ENCODE measurements at places on chromosomes 2 and 18. TPM values are rescaled to one million over a fixed set of nuclear protein-coding genes. Genes with fewer than 3 reads are reported as not detected.

DNA sequence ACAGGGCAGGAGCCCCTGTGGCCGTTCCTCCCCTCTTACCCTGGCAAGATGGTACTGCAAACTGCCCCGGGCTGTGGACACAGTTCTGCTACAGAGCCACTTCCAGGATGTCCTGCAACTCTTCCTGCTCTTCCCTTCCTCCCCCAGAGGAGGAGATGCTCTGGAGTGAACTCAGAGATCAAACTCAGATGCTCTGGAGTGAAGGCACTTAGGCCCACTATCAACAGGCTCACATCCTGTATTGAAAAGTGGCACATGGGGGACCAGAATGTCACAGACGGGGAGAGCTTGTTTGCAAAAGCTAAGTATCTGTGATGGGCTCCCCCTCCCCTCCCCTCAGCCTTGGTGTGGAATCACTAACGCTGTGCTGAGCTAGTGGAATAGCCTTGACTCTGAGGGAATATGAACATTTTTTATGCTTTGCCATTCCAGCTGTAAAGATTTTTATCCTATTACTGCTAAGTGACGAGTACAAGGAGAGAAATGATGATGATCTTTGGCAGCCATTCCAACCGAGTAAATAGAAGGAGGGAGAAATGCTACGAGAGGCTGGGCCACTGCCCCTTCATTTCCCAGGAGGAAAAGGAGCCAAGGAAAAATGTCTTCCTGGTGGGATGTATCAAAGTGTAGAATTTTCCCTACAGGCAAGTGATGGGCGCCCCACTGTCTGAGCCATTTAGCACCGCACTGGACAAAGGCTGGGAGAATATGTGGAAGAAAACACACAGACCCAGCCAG, 152.6 kb downstream of the GALNT14 start:
- no peak for DNase-seq

DNA sequence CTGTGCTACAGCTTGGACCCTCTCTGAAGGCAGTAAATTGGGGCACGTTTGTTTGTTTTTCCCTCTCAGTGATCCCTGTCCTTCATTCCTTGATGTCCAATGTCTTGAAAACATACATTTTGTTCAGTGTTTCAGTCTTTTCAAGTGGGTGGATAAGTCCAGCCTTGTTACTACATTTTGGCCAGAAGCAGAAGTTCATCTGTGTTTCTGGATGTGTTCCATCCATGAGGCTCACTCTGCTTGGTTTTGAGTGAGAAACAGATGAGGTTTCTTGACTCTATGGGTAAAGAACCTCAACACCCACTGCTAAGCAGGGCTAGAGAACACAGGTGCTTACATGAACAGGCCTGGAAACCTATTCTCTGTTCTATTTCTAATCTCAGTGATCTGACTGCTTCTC, 74.5 kb upstream of the RFX8 start:
- no peak for DNase-seq

GRCh38 chr2:43349904-43350303, 123.5 kb upstream of the ZFP36L2 start:
- no peak for DNase-seq

- DNase-seq = no peak
These were observed 41.7 kb upstream of the NABP1 start for GRCh38 chr2:191636235-191636543.

Gene IL1F10
- total RNA-seq = not detected

Gene MARS2
- total RNA-seq = 12.3 TPM

Gene FN1
- total RNA-seq = 551 TPM

Gene EPB41L3
- 107 TPM for total RNA-seq

Gene TGFA
- total RNA-seq = 2.4 TPM

Measured in SK-MEL-5 (cell line).